Ammon's horn (tissue), 1 donor: ENCODE measurements at places on chromosomes 4 and X.

- DNase-seq = peak; percentile 40
Observed at GRCh38 chr4:185082561-185082960, 60.5 kb upstream of the SLC25A4 start.

- DNase-seq = peak; percentile 58
Observed at GRCh38 chr4:102500352-102500695, 835 bp upstream of the NFKB1 start.

- no peak for DNase-seq
Observed at GRCh38 chr4:13701937-13702446, 74.5 kb upstream of the BOD1L1 start.

DNA sequence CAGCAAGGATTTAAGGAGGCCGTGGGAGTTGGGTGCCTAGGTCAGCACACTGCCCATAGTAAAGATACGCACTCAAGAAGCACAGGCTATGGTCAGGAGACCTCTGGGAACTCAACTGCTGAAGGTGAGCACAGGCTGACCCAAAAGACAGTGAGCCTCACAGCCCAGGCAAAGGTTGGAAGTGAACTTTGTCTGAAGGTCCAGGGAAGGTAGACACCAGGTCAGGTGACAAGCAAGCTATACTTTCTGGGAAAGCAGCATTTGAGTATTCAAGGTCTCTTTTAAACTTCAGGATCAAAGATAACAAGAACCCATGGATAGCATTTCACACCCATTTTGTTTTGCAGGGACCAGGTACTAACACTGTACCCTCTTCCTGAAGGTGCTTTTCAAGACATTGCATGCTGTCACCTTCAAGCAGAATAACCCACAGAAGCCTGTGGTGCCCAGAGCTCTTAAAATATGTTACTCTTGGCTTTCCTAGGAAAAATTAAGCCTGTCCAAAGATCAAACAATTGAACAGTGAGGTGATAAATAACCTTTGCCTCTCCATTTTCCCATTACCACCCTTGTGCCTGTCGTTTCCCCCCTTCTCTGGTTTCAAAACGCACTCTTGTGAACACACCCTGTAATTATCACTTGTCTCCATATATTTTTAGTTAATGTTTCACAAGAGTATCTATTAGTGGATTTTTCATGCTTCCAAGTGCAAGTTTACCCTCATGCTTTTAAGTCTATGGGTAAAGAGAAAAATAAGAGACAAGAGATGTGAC lies 3.4 kb upstream of the S100G start:
- DNase-seq = no peak

- DNase-seq = no peak
Observed at GRCh38 chr4:122832732-122833131, 6.1 kb downstream of the FGF2 start.

DNA sequence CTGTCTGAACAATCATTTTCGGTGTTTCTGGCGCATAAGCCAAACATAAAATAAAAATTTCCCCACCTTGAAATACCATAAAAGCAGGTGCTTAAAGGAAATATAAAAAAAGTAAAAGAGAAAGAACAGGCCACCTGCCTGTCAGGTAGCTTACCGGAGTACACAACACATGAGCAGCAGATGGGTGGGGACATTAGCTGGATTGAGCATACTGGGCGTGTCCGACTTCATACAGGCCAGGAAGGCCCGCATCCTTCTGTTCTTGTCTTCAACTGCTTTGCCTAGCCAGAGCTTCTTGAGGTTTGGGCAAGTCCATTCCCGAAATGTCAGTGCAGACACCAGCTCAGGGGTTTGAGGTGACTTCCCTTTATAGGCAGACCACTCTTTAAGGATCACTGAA lies 66.7 kb downstream of the FAM120C start:
- no peak for DNase-seq

DNA sequence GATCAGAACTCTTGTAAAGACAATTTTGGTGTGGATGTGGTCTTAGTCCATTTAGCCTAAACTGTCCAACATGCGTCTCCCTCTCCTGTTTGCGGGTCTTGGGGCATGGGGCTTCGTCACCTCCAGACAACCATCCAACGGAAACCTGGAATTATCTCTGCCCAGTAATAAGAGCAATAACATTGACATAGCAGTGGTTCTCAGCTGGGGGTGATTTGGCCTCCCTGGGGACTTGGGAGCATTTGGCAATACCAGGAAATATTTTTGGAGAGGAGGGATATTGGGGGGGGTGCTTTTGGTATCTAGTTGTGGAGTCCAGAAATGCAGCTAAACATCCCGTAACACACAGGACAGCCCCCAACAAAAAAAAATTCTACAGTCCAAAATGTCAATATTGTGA lies 47.2 kb downstream of the SEL1L3 start:
- DNase-seq = no peak

DNA sequence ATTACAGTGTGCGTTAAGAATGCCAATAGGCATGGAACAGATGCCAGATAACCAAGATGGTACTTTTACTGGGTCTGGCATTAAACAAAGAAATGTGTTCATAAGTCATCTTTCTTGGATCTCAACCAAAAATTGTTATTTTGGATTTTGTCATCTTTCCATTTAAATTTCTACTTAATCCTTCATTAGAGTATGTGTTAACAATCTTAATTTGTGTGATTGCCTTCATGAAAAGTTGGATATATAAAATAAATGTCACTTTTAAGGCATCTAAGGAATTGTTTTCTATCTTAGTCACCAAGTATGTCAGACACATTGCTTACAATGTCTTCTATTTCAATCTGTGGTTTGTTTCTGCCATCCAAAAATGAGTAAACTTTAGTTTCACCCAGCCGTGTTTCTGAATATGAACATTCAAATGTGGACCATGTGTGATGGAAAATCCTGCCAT lies 87.5 kb downstream of the PALLD start:
- no peak for DNase-seq

DNA sequence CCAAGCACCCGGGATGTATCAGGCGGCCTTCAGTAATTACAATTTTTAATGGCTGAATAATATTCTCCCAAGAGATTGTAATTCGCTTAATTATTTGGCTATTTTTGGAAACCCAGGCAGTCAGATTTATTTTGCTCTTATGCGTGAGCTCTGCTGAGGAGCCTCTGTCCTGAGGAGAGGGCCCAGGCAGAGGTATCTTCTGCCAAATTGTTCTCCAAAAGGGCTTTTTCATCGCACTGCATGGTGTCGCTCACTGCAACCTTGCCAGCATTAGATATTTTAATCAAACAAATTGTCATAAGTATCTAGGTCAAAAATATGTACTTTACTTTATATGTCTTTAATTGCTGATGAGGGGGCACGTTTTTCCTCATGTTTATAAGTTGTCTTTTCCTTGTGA lies 5.8 kb downstream of the ATP2B3 start:
- no peak for DNase-seq

- DNase-seq = peak; percentile 32
Observed at GRCh38 chr4:40980318-40980883, 230.6 kb downstream of the NSUN7 start.

DNA sequence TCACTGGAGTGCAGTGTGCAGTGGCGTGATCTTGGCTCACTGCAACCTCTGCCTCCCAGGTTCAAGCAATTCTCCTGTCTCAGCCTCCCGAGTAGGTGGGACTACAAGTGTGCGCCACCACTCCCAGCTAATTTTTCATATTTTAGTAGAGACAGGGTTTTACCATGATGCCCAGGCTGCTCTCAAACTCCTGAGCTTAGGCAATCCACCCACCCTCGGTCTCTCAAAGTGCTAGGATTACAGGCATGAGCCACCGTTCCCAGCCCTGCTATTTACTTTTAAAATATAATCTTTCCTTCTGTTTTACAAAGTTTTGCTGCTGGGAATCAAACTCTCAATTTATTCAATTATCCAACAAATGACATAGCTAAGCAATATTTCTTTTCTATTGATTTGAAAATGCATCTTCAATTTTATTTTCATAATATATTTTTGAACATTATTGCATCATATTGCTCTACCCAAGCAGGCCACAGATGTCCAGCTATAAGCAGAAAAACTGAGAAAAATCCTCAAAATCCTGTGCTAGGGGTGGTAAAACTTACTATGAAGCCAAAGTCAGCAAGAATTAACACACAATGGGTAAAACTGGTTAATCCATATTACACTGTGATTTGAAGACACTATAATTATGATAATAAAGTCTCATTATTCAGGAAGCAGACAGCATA lies 5.2 kb downstream of the TIFA start:
- no peak for DNase-seq

- no peak for DNase-seq
Observed at GRCh38 chr4:100809506-100809905, 291.7 kb upstream of the EMCN start.

DNA sequence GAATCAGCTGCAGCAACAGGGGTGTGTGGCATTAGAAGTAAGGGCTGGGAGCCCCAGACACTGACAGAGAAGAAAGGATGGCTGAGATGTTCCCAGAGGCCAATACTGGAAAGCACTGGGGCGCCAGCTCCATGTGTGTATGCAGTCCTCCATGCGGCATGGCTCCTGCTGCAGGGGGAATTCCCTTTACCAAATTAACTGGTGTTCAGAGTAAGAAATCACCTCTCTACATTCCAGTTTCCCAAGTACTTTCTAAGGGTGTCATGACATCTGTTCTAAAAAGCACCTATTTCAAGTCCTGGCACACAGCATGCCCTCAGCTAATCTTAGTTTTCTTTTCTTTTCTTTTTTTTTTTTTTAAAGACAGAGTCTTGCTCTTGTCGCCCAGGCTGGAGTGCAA lies 98.0 kb downstream of the MAML3 start:
- no peak for DNase-seq

- no peak for DNase-seq
Observed at GRCh38 chr4:17664755-17665154, 50.3 kb downstream of the MED28 start.

GRCh38 chr4:119962631-119963030 lies 104.0 kb downstream of the MAD2L1 start:
- no peak for DNase-seq

GRCh38 chrX:40496728-40497127 lies 84.0 kb upstream of the ATP6AP2 start:
- DNase-seq = peak; percentile 41
